ENCODE measurements at places on chromosomes 6 and 20.

- DNase-seq: no peak
Observed at GRCh38 chr6:162485464-162485863, 242.1 kb downstream of the PRKN start.

- no peak for DNase-seq
Observed at GRCh38 chr6:98831057-98831958, 3.1 kb upstream of the POU3F2 start.

DNA sequence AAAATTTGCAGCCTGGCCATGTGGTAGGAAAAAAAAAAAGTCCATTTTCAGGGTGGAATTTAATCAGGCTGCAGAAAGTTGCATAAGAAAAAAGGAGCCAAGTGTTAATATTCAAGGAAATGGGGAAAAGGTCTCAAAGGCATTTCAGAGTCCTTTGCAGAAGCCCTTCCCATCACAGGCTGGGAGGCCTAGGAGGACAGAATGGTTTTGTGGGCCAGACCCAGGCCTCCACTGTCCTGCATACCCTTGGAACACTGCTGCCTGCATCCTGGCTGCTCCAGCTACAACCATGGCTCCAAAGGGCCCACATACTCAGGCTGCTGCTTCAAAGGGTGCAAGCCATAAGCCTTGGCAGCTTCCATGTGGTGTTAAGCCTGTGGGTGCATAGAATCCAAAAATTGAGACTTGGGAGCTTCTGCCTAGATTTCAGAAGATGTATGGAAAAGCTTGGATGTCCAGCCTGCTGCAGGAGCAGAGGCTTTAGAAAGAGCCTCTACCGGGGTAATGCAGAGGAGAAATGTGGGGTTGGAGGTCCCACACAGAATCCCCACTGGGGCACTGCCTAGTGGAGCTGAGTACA lies 239.0 kb upstream of the STXBP5 start:
- DNase-seq: no peak

DNA sequence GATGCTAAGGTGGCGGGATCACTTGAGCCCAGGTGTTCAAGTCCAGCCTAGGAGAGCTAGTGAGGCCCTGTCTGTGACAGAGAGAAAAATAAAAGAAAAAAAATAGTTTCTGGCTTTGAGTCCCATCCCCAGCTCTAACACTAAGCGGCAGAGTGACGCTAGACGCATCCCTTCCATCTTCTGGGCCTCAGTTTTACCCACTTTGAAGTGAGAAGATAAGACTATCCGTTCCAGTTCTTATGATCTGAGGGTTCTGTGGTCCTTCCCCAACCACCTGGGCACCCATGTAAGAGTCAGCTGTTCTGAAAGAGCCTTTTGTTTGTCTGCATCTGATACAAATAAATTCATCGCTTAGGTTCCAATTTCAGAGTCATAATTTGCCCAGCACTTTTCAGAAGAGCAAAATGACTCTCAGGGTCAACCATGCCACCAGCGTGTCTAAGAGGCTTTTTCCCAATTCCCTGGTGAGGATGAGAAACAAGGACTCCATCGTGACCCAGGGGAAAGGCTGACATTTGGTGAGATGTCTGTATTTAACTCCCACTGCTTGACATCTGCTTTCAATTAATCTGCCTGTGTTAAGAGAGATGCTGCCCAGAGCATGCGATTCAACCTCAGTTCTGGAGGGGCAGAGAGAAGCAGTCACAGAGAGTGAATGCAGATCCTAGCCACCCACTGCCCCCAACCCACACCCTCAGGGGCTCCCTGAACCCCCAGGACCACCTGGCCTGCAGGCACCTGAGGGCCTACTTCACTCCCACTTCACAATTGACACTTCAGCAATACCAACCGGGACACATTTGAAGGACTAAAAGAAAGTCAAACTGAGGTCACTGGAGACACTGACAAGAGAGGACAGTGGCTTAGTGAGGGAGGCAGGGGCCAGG lies 131.6 kb upstream of the TOP1 start:
- no peak for DNase-seq

DNA sequence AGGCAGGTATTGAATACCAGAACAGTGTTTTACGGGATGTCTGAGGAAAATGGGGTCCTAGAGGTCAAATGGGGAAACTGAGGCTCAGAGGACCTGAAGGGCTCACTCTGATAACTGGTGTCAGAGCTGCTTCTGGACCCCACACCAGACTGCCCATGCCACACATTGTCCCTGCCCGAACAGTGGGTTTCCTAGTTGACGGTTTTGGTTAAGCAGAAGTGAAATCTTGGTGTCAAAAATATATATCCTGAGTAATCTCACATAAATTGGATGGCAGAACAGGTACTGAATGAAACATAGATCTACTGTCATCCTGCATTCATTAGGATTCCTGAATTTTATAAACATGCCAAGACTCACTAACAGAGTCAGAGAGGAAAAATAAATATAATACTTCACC lies 16.3 kb downstream of the NOX3 start:
- DNase-seq: no peak

DNA sequence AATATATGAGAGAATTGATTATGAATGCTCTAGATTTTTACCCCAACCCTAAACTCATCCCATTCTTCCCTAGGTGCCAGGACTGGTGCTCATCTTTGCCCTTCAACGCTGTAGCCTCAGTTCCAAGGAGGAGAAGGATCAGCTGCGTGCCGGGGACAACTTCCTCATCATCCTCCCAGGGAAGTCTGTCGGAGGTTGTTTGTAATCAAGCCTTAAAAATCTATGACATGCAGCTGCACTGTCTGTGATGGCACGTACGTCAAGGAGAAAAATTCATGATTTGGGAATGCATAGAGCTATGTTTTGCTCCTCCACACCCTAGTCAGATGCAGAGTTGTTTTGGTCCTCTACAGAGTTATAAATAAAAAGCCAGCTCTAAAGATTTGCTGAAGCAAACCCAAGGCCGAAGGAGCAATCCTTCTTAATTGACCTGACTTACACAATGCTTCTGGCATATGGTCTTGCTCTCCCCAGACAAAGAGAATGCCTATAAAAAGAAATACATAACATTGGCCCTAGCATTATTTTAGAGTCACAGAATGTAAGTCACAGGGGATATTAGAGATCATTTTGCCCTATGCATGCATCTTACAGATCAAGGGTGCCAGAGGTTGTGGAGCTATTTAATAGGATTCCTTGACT lies 244.2 kb downstream of the HIVEP2 start:
- no peak for DNase-seq

DNA sequence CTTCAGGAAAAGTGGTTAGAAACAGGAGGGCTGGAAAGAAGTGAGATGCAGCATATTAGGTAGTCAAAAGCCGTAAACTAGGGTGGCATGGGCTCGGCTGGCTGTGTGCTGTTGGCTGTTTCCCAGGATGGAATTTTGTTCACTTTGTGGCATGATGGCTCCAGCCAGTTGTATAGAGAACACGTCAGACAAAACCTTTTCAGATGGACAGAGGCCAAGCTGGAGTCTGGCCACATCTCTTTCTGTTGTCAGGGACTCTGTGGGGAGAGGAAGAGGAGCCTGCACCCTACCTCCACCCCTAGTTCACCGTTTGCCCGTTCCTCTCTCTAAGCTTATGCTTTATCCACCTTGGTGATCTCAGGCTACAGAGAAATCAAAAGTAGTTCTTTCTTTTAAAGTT lies 22.0 kb downstream of the C6orf89 start:
- no peak for DNase-seq

DNA sequence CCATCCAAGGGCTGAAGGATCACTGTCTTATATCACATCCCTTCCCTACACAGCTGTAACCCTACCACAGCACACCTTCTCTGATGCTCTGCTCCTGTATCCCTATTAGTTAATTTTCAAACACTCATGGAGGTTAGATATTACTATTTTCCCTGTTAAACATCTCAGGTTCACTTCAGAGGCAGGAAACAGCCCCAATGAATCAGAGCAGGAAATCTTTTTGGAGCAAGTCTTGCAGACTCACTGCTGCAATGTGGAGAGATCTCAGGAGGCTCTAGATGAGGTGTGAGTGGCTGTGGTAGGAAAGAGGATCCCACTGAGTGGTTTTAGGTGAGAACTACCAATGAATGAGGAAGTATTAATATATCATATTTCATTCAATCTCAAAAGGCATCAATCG lies 19.7 kb upstream of the HTR1B start:
- peak; percentile 58 for DNase-seq

- DNase-seq: no peak
Observed at GRCh38 chr6:17656644-17657043, 50.1 kb downstream of the NUP153 start.

GRCh38 chr6:21082091-21082490 lies 511.5 kb upstream of the SOX4 start:
- DNase-seq: no peak
